ENCODE measurements at places on chromosomes 1 and 21.

DNA sequence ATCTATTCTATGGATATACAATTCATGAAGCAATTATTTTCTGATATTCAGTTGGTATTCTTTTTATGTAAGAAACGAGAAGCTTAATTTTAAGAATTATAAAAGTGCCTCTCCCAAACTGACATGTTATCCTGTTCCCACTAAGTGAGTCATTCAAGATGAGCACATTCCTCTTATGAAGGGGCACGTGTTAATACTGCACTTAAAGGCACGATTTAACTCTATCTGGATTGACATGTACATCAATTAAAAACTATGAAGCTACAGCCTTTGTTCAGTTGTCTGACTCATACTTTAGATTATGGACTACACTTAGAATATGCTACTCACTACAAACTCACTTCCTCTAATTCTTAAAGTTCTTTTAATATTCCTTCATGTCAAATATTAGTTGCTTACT lies 111.6 kb downstream of the CYYR1 start:
- DNase-seq = no peak

DNA sequence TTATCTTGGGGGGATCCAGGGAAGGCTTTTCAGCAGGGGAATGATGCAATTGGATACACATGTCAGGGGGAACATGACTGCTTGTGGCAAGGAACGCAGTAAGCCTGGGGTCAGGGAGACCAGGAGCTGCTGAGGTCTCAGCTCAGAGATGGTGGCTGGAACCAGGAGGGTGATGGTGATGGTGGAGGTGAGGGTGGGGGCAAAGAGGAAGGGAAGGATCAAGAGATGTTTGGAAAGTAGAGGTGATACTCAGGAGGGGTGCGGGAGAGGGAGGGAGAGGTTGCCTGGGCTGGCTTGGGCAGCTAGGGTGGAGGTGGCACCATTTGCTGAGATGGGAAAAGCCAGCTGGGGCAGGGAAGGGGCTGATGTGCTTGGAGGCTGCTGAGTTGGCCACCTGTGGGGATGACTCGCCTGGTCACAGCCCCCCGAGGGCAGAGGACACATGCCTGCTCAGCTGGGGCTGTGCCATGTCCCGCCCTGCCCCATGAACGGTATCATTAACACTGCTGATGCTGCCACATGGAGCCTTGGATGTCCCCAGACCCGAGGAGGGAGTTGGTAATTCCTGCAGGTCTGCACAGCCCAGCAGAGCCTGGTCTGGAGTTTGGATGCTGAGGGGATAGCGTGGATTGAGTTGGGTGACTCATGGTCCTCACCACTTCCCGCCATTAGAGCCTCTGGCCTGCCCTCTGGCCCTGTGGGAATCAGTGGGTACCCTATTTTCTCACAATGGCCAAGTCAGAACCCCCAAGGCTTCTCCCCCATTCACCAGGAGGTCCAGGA lies 6.3 kb upstream of the PADI1 start:
- no peak for DNase-seq

- DNase-seq = peak; percentile 6
These were observed 195.0 kb downstream of the KCNK2 start for GRCh38 chr1:215277532-215277931.

GRCh38 chr1:30467101-30467500 lies 256.3 kb downstream of the MATN1 start:
- DNase-seq = no peak

- no peak for DNase-seq
These were observed 1.7 kb downstream of the PCNX2 start for GRCh38 chr1:233293556-233294446.

DNA sequence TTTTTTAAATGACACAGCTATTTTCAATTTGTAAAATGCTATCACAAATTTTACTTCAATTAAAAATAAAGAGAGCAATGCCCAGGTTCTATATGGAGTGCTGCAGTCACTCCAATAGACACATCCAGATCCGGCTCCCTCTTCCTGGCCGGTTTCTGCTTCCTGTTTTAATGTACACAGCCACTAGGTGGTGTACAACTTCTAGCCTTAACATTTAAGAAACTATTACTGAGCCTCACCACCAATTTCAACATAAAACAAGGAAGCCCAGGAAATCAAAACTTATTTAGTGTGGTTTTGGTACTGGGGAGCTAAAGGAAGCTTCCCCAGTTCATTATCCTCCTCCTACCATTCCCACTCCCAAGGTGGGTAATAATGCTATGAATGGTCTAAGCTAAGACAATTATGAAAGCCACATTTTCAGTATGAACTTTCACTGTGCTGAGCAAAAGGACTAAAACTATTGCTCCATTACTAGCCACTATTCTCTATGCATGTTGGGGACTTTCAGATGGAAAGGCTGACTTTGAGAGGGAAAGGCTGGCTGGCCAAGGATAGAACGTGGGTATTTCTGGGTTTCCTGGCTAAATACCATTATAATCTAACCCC lies 25.5 kb upstream of the MTMR11 start:
- peak; percentile 76 for DNase-seq

- DNase-seq = no peak
These were observed 59.0 kb downstream of the FASLG start for GRCh38 chr1:172717722-172718465.

DNA sequence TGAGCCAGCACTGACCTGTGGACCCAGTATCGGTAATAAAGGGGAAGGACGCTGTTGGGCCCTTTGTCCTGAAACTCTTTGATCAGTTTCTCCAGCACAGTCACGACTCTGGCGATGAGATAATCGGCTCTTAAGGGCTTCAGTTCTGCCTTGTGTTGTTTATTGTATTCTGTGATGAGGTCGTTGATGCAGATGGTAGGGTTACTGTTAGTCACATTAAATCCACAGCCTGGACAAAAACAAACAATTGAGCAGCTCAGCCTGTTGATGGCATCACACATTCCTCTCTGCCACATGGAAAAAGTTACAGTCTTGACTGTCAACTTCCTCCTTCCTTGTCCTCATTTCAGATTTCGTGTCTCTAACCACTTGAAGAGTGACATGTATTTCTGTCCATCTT lies 57.6 kb downstream of the SIM2 start:
- no peak for DNase-seq

DNA sequence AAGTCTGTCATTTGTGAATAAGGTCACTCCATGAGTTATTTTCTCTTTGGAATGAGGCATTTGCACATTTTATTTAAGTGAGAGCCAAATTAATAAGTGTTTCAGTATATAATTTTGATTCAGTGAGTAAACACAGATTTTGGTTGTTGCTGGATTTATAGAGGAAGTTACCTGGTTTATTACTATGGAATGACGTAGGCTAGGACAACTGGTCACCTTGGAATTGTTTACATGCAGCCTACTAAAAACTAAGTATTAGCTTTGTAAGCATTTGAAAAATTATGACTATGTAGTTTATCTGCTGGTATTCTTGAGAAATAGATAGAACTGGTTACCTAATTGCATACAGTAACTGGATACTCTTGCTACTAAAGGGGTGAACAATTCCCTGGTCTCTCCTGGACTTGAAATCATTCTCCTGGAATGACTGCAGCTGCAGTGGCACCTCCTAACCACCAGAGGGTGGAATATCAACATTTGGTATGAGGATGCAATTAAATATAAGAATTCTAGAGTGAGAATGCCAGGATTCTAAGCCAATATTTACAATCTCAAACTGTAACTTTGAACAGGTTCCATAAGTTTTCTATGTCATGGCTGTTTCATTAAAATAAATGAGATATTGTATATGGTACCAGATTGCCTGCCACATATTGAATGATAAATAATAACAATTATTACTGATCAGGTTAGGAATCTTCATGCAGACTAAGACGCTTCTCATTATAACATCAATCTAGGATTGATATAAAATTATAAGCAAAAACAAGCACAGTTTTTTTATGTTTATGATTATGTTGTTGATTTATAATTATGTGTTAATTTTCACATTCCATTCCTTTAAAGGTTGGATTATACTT lies 3.5 kb upstream of the KRTAP27-1 start:
- peak; percentile 54 for DNase-seq

GRCh38 chr1:175802407-175803123 lies 59.2 kb upstream of the TNR start:
- DNase-seq = no peak

DNA sequence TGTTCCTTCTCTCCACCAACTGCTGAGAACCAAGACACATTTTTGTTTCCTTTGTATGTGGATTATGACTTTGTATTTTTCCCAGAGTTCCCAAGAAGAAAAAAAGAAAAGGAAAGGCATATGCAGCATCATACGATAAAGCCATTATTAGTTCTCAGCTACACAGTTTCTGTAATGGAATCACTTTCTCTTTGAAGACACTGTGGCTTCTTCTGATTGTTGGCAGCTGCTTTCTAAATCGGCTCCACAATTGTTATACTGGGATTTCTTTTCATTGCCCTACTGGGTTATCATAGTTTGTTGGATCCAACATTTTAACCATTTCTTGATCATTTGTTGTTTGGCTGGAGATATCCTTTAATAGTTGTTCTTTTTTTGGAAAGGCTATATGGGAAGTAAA lies 89.5 kb upstream of the HIVEP3 start:
- no peak for DNase-seq

DNA sequence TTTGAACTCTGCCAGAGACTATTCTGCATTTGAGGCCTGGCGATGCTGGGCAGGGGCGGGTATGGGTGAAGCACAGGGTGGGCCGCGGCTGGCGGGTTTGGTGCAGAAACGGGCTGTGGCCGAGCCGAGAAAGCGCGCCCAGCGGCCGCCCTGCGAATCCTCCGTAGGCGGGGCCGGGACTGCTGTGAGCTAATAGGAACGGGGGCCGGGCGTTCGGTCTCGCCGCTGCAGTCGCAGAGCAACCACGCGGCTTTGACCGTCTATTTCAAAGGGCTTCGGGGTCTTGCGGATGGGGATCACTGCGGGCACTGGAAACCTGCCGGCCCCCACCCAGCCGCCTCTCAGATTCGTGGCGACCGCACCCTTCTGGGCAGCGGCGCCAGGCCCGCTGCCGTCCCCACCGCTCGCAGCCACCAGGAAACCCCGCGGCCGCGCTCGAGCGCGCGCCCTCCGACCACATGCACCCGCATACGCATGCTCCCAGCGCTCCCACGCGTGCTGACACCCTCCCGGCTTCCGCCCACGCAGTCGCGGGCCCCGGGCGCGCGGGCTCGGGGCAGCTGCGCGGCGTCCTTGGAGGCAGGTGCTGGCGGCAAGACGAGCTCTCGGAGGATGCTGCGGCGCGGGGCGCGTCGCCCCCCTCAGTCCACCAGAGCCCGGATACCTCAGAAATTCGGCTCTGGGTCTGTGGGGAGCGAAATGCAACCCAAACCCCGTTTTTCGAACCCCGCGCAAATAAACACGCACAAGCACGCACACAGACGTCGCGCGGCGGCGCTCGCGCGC lies 32.6 kb downstream of the DNTTIP2 start:
- DNase-seq = peak; percentile 91

DNA sequence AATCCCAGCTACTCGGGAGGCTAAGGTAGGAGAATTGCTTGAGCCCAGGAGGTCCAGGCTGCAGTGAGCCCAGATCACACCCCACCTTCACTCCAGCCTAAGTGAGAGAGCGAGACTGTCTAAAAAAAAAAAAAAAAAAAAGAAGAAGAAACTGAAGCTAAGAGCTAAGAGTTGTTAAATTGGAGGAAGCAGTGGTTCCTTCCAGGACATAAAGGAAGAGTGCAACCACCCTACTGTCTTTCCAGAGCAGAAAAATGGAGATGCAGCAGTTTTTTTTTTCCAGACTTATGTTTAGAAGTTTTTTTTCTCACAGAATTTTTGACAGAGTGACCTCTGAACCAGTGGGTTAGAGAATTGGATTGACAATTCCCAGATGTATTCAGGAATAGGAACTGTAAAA lies 88.7 kb downstream of the HLX start:
- no peak for DNase-seq

DNA sequence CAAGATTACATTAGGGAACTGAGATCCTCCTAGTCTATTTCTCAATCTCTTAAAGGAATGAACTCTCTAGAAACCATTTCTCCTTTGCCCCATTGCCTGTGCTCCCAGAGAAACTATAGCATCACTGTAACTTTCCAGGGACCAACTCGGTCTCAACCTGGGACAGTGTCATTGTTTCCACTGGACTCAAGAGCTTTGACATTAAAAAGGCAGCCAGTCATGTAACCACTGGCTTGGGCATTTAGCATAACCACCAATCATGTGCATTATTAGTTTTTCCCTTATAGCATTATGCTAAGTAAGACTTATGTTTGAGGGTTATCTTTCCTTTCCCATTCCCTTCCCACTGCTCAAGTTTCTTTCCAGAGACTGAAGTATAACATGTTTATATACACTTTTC lies 18.2 kb downstream of the TEX38 start:
- DNase-seq = no peak

DNA sequence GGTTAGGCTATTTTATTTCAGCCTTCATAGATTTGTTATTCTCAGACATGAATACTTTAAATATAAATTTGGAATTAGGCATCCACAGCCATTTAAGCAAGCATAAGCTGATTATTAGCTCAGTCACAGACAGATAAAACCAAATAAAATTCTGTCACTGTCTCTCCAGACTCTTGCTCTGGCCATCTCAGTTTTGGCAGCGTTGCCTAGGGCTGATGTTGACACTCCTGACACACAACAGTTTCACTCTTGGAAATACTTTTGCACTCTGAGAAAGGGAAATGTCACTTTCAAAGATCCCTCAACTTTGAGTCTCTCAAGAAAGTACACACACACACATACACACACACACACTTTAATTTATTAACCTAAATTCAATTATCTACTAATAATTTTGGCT lies 372.7 kb downstream of the BRINP3 start:
- no peak for DNase-seq

GRCh38 chr21:29870814-29871213 lies 69.0 kb downstream of the GRIK1 start:
- DNase-seq = no peak

DNA sequence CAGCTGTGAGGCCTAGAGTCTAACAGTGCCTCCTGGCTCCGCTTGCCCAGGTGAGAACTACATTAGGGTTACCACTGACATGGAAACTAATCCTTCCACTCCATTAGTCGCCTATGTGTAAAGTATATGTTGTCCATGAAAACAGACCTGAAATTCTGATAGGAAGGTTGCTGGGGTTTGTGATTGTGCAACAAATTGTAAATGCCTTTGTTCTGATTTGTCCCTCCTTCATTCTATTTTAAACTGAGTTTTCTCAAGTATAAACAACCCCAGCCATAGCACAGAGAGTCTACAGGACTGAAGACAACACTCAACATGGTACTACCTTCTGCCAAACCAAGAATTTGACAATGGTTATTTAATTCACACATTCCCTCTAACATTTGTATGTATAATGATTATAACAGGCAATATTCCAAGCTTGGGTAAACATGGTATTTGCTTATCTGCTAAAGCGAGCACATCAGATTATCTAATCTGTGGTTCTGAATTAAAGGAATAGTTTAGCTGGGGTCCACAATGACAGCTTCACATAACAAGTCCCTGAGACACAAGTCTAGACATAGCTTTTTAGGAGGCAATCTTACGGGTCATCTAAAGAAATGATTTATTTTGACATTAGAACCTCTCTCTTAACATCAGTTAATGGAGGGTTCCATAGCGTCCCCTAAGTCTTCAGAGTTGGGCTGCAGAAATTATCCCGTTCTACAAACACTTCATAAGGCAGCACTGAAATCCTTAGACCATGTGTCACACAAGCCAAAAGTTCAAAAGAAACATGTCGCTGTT lies 633.0 kb downstream of the SMYD3 start:
- peak; percentile 69 for DNase-seq
